ENCODE measurements at places on chromosomes 6 and 20.

GRCh38 chr6:48036316-48036715 is 74.7 kb downstream of the PTCHD4 start:
- DNase-seq, result no peak

DNA sequence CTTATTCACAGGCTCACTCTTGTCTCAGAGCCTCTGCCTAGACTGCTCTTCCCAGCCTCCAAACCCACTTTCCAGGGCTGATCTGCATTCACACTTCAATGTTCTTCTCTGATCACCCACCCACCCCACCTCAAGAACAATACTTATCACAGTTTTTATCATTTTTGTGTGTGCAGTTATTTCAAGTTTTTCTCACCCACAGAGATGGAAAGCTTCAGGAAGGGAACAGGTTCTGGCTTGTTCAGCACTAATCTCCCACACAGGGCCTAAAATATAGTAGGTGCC is 160.9 kb downstream of the MRPL14 start:
- DNase-seq, result no peak

DNA sequence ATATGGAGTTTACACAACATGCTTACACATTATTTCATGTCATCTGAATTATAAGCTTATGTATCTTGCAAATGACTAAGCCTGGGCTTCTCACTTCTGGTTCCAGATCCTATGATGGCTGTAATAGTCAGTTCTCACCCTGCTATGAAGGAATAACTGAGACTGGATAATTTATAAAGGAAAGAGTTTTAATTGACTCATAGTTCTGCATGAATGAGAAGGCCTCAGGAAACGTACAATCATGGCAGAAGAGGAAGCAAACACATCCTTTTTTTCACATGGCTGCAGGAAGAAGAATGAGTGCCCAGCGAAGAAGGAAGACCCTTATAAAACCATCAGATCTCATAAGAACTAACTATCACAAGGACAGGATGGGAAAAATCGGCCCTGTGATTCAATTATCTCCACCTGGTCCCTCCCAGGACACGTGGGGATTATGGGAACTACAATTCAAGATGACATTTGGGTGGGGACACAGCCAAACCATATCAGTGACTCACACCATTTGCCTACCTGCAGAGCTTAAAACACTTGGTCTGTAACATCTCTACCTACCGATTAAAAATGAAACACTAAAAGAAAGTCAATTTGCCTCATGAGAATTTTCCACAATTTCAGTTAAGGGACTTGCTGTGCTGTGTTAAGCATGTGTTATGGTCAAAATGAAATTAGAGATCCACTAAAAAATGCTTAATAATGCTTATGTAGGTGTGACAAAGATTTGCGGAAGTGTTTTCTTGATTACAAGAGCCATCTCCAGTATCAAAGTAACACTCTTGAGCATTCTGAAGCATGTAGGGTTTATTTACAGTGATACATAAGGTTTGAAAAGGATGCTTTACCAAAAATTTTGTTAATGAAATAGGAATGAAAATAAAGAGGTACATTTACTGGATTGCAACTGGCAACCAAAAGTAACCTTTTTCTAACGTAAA is 2.2 kb upstream of the RWDD1 start:
- no peak for DNase-seq

GRCh38 chr6:45272626-45273025 is 55.5 kb upstream of the RUNX2 start:
- no peak for DNase-seq

- DNase-seq, result no peak
Measured at GRCh38 chr6:170286934-170287265, 4.0 kb downstream of the DLL1 start.

All from pancreas (tissue), 10 donors.